ENCODE measurements at places on chromosomes 1 and 21. TPM values are rescaled to one million over a fixed set of nuclear protein-coding genes. Genes with fewer than 3 reads are reported as not detected.

DNA sequence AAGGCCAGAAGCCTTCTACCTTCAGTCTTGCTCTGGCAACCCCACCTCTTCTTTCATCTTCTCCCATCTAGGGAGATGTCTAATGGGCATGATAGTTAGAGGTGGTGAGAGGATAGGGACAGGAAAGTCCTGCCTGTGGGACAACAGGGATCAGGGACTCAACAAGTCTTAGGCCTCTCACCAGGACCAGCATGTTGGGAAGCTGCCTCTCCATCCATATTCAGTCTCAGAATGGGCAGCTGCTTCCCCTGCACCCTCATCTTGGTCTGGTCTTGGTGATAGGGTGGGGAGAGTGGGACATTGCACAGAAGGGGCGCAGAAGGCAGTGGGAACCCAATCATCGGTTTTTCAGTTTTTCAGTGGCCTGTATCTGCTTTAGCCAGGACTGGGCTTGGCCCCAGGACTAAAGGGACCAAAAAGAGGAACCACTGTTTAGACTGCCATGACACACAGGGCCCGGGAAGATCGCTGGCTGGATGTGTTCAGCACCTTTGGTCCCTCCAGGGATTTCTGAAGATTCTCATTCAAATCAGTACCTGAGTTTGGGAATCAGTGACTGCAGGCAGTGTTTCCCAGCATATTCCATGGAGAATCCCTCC, 12.7 kb downstream of the RHEX start:
- no peak overlapping the region for H3K27ac ChIP-seq
- DNase-seq, result no peak
- no peak overlapping the region for H3K4me3 ChIP-seq
- H3K27me3 ChIP-seq, result peaks cover 63% of the 10 kb centered on the region

DNA sequence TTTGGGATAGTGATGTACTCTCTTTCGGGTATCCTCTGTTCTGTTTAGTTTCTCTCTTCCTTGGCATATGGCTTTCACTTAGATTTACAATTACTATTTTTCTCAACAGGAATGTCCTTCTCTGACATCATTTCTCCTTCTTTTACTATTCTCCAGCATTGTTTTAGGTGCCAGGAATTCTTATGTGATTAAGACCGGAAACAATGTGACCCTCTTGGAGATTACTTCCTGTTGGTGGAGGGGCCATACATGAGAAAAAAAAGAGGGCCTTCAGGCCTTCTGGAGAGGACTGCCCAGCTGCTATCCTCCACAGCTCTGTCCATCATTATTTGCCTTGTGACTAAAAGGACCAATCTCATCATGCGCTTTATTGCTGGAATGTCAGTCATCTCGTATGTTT, 50.4 kb upstream of the ADAMTS5 start:
- no peaks in the 10 kb centered on the region for H3K27me3 ChIP-seq
- no peak for DNase-seq
- H3K4me3 ChIP-seq, result no peak overlapping the region
- no peaks in the 10 kb centered on the region for H3K4me1 ChIP-seq

GRCh38 chr1:29774355-29774754, 538.0 kb downstream of the PTPRU start:
- peaks cover 2% of the 10 kb centered on the region for H3K36me3 ChIP-seq
- no peak for DNase-seq
- H3K4me3 ChIP-seq, result no peak overlapping the region
- H3K27me3 ChIP-seq, result peaks cover 12% of the 10 kb centered on the region

DNA sequence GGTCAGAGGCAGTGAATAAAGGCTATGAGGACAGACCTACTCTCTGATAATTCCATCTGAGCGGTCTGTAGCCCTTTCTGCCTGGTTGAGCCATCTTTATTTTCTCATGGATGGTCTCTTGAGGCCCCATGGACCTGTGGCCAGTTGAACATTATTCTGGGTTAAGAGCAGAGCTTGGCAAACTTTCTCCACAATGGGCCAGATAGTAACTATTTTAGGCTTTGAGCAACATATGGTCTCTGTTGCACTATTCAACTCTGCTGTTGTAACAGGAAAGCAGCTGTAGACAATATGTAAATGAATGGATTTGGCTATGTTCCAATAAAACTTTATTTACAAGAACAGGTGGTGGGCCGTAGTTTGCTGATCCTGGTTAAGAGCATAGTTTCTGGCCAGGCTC, 62.7 kb downstream of the KAZN start:
- H3K36me3 ChIP-seq, result no peaks in the 10 kb centered on the region
- no peak overlapping the region for H3K4me3 ChIP-seq
- no peak overlapping the region for H3K27ac ChIP-seq
- no peaks in the 10 kb centered on the region for H3K27me3 ChIP-seq

DNA sequence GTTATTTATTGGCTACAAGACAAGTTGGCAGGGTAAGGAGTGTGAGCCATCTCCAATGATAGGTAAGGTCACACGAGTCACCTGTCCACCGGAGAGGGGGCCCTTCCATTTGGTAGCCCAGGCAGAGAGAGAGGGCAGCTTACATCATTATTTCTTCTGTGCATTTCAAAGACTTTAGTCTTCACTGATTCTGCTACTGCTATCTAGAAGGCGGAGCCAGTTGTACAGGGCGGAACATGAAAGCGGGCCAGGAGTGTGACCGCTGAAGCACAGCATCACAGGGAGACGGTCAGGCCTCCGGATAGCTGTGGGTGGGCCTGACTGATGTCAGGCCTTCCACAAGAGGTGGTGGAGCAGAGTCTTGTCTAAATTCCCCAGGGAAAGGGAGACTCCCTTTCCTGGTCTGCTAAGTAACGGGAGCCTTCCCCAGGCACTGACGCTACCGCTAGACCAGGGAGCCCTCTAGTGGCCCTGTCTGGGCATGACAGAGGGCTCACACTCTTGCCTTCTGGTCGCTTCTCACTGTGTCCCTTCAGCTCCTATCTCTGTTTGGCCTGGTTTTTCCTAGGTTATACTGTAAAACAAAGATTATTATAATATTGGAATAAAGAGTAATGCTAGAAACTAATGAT, 36.7 kb downstream of the ZNF695 start:
- H3K27me3 ChIP-seq, result no peaks in the 10 kb centered on the region
- no peaks in the 10 kb centered on the region for H3K4me1 ChIP-seq
- H3K36me3 ChIP-seq, result no peaks in the 10 kb centered on the region
- H3K4me3 ChIP-seq, result no peak overlapping the region

GRCh38 chr1:200850554-200850953, 22.2 kb upstream of the GPR25 start:
- no peak overlapping the region for H3K4me3 ChIP-seq
- H3K27me3 ChIP-seq, result peaks cover 28% of the 10 kb centered on the region
- no peak overlapping the region for H3K27ac ChIP-seq
- H3K36me3 ChIP-seq, result no peaks in the 10 kb centered on the region

DNA sequence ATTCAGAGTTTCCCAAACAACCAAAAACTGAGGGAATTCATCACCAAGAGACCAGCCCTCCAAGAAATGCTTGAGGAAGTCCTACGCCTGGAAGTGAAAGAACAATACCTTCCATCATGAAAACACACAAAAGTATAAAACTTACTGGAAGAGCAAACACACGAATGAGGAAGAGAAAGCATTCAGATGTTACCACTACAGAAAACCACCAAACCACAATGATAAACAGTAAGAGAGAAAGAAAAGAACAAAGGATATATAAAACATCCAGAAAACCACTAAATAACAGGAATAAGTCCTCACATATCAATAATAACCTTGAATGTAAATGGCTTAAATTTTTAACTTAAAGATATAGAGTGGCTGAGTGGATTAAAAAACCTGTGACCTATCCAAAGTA, 58.5 kb upstream of the BCL10 start:
- DNase-seq, result no peak
- peaks cover 44% of the 10 kb centered on the region for H3K27me3 ChIP-seq
- H3K4me1 ChIP-seq, result peaks cover 7% of the 10 kb centered on the region

- no peaks in the 10 kb centered on the region for H3K36me3 ChIP-seq
- H3K4me1 ChIP-seq, result no peaks in the 10 kb centered on the region
- no peak for DNase-seq
- no peak overlapping the region for H3K27ac ChIP-seq
Observed at GRCh38 chr1:182768963-182769362, 20.6 kb upstream of the NPL start.

GRCh38 chr1:15430787-15431570, 7.3 kb upstream of the CTRC start:
- peaks cover 15% of the 10 kb centered on the region for H3K36me3 ChIP-seq
- H3K4me3 ChIP-seq, result no peak overlapping the region

GRCh38 chr1:175818929-175819328, 75.5 kb upstream of the TNR start:
- H3K4me3 ChIP-seq, result no peak overlapping the region
- no peaks in the 10 kb centered on the region for H3K4me1 ChIP-seq
- no peak for DNase-seq
- H3K36me3 ChIP-seq, result no peaks in the 10 kb centered on the region

- H3K36me3 ChIP-seq, result no peaks in the 10 kb centered on the region
- no peak for DNase-seq
- no peak overlapping the region for H3K27ac ChIP-seq
- peaks cover 19% of the 10 kb centered on the region for H3K27me3 ChIP-seq
- no peak overlapping the region for H3K4me3 ChIP-seq
- no peaks in the 10 kb centered on the region for H3K4me1 ChIP-seq
Observed at GRCh38 chr1:61171974-61172373, 89.6 kb downstream of the NFIA start.

DNA sequence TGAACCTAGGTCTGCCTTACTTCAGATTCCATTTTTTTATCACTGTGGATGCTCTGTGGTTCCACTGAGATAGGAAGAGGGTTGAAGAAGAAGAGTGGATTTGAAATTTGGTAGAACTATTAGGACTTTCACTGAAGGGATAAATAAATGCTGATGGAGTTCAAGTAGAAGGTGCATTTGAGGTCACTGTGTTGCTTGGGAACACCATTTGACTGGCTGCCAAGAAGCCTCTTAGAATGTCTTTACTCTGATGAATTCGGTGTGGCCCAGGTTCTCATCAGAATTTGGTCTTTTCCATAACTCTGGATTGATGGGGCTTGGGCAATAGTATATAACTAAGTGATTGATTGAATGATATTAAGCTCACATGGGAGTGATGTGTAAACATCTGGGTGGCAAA, 11.9 kb downstream of the XPR1 start:
- no peak overlapping the region for H3K4me3 ChIP-seq
- H3K4me1 ChIP-seq, result peaks cover 10% of the 10 kb centered on the region
- no peak overlapping the region for H3K27ac ChIP-seq
- H3K27me3 ChIP-seq, result no peaks in the 10 kb centered on the region
- DNase-seq, result no peak

- no peak overlapping the region for H3K4me3 ChIP-seq
- no peak for DNase-seq
- H3K36me3 ChIP-seq, result peaks cover 15% of the 10 kb centered on the region
- H3K4me1 ChIP-seq, result no peaks in the 10 kb centered on the region
- no peaks in the 10 kb centered on the region for H3K27me3 ChIP-seq
Observed at GRCh38 chr1:5881526-5882222, 110.6 kb downstream of the NPHP4 start.

DNA sequence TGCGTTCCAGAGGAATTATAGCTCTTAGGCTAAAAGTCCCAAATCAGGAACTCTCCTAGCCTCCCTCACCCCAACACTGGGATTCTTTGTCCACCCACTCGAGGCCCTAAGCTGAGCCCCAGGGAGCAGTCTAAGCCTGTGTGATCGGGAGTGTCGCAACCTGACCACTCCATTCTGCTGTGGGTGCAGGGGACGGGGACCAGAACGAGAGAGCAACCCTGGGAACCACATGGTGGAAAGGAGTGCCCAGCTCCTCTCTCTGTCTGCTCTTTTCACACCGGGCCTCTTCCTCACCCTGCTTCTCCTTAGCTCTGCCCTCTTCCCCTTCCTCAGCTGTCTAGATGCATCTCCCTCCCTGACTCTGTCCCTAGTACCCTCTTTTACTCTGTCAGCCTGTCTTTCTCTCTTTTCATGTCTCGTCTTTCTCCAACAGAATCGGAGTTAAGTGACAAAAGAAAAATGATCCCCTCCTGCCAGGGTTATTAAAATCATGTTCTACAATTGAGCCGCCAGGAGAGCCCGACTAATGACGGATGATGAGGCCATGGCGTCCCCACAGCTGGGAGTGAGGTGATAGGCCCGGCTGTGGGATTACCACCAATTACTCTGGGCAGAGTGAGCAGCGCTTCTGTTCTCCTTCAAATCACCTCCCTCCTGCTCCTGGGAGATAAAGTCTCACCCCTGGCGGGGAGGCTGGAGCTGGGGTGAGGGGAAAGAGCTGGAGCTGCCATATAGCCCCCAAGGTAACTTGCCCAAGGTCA, 34.5 kb upstream of the CSF3R start:
- H3K4me3 ChIP-seq, result no peak overlapping the region
- no peaks in the 10 kb centered on the region for H3K4me1 ChIP-seq
- no peaks in the 10 kb centered on the region for H3K27me3 ChIP-seq
- H3K27ac ChIP-seq, result no peak overlapping the region
- H3K36me3 ChIP-seq, result no peaks in the 10 kb centered on the region

DNA sequence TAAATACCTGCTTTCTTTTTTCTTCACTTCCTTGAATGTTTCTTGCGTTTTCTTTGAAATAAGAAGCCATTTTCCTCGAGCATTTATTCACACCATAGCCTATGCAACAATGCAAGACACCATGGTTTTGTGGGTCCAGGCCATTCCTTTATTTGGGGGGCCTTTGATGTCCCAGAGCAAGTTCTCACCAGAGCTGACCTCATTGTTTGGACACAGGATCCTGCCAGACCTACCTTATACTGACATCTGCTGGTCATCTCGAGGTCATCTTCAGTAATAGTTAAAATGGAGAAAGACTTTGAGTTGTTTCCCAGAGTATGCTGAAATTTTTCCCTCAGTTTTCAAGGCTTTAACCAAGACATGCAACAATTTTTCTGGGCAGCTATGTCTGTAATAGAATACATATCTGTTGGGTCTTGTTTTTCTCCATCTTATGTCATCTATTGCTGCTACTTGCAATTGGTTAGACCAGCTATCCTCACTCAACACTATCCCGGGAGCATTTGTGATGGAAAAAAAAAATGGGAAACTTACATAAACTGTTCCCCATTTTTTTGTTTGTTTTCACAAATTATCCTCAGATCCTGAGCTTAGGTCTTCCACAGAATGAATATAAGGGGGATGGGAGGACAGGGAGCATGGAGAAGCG, 34.0 kb upstream of the BACE2 start:
- H3K27ac ChIP-seq, result no peak overlapping the region
- no peaks in the 10 kb centered on the region for H3K36me3 ChIP-seq
- H3K4me3 ChIP-seq, result no peak overlapping the region
- peaks cover 8% of the 10 kb centered on the region for H3K27me3 ChIP-seq
- peaks cover 3% of the 10 kb centered on the region for H3K4me1 ChIP-seq

- H3K27ac ChIP-seq, result no peak overlapping the region
- H3K36me3 ChIP-seq, result peaks cover 4% of the 10 kb centered on the region
Observed at GRCh38 chr1:172308577-172308976, 111.9 kb upstream of the C1orf105 start.

DNA sequence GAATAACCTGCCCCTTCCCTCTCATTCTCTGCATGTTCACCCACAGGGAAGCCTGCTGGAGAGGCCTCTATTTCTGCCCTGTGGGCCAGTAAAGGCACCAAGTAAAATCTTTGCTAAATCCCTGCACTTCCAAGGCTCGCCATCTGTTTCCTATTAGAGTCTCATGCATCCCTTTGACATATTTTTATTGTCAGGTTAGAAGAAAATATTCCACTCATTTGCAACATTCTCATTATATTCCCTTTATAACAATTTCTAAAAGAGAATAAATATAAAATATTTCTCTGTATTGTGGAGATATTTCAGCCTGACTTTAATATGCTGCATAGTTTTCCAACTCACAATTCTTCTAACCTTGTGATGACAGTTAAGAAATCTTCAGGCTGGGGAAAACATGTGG, 340.4 kb upstream of the VAMP3 start:
- H3K27me3 ChIP-seq, result no peaks in the 10 kb centered on the region
- no peak overlapping the region for H3K4me3 ChIP-seq
- H3K27ac ChIP-seq, result no peak overlapping the region

Gene PEAR1
- 0.09 TPM for total RNA-seq

Gene CADM3
- total RNA-seq, result not detected

Gene RCC1
- total RNA-seq, result 143 TPM

Gene DMBX1
- not detected for total RNA-seq

Gene CBS
- 45.6 TPM for total RNA-seq
